ENCODE measurements at places on chromosomes 6 and 20. TPM values are rescaled to one million over a fixed set of nuclear protein-coding genes. Genes with fewer than 3 reads are reported as not detected.

TP53TG5 gene
- total RNA-seq, result 0.48 TPM

FOXC1 gene
- not detected for total RNA-seq

SUMO4 gene
- total RNA-seq, result 5.0 TPM

DNA sequence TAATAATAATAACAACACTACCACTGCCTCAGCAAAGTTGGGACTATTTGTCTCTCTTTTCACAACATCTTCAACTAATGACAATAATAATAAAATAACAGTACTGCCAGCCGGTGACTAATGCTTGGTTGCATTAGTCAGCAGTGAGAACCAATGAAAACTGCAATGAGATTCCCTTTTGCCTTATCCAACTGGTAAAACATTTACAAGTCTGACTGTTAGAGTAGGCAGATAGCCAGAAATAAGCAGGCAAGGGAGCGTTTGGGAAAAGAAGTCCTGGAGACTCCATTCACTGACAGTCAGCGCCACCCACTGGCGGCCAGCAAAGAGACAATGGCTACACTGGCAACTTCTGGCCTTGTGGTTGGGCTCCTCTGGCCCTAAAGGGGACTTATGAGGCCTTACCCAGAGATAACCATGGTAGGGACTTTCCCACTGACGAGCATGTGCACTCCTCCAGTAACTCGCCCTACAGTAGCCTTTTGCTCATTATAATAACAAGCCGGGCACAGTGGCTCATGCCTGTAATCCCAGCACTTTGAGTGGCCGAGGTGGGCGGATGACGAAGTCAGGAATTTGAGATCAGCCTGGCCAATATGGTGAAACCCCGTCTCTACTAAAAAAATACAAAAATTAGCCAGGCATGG is 3.4 kb upstream of the NSFL1C start:
- H3K27me3 ChIP-seq, result no peaks in the 10 kb centered on the region
- H3K36me3 ChIP-seq, result no peaks in the 10 kb centered on the region
- DNase-seq, result no peak

GRCh38 chr20:48750941-48751635 is 76.7 kb downstream of the PREX1 start:
- peaks cover 22% of the 10 kb centered on the region for H3K4me1 ChIP-seq
- no peaks in the 10 kb centered on the region for H3K27me3 ChIP-seq
- H3K27ac ChIP-seq, result no peak overlapping the region
- H3K4me3 ChIP-seq, result peak overlapping the region; percentile 29
- no peak for DNase-seq
